Upper lobe of right lung (tissue), 1 donor: ENCODE measurements at places on chromosomes 2 and 18. TPM values are rescaled to one million over a fixed set of nuclear protein-coding genes. Genes with fewer than 3 reads are reported as not detected.

- peak overlapping the region; percentile 76 for H3K4me3 ChIP-seq
- H3K27me3 ChIP-seq: no peaks in the 10 kb centered on the region
- H3K36me3 ChIP-seq: no peaks in the 10 kb centered on the region
Measured at GRCh38 chr18:57801761-57802212, 1.3 kb downstream of the ATP8B1 start.

GRCh38 chr18:35201256-35201931 lies 39.4 kb upstream of the ZNF397 start:
- no peaks in the 10 kb centered on the region for H3K27me3 ChIP-seq
- no peak overlapping the region for H3K4me3 ChIP-seq
- H3K27ac ChIP-seq: no peak overlapping the region
- DNase-seq: no peak
- no peaks in the 10 kb centered on the region for H3K4me1 ChIP-seq

DNA sequence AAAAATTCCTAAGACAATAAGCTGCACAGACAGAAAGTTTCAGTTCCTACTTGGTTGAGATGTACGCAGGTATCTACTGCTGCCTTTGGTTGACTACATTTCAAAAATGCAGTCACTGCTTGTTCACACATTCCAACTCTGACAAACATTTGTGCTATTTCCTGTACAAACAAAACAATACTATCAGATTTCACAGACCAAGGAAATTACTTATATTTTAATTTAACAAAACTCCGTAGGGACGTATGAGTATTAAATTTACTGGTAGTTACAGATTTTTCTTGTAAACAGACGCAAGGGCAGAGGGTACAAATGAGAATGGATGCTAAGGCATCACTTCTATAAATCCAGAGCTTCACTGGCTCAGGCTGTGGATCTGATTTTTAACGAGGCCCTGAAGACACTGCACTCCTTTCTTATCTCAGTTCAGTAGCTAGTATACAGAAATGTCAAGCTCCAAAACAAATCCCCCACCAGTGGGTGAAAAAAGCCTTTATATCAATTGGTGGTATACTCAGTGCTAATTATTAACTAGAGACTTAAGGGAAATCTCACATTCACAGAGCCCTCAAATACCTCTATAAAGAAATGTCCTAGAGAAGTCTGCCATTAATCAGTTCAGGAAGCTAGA lies 31.7 kb upstream of the TTC32 start:
- H3K27me3 ChIP-seq: no peaks in the 10 kb centered on the region
- H3K36me3 ChIP-seq: peaks cover 41% of the 10 kb centered on the region
- H3K27ac ChIP-seq: peak overlapping the region; percentile 4
- no peaks in the 10 kb centered on the region for H3K4me1 ChIP-seq
- no peak overlapping the region for H3K4me3 ChIP-seq

DNA sequence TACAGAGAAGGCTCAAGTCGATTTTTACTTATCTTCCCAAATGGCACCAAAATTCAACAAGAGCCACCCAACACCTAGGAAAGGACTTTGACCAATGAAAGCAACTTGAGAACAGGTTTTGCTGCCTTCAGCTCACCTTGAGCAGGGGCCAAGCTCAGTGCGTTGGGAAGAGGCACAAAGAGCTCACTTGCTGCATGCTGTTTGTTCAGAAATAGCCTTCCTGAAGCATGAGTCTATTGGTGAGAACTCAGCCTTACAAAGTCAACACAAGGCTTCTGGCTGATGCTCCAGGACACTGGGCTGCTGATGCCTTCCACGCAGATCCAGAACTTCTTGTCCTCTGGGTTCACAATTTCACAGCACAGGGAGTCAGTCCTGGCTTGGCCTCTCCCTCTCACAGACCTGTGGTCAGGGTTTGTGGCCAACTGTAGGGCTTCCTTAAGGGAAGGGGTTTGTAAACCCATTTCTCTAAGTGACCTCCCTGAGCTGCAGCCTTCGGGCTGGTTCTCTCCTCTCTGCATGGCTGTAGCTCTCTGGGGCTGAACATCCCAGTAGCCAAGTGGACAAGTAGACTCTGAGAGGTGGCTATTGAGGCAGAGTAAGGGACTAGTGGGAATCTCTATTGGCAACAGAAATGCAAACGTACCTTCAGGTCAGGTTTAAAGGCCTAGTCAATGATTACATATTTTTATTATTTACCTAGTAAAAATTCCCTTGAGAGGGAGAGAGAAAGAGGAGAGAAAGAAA lies 124.7 kb upstream of the GATA6 start:
- no peak for DNase-seq
- H3K27ac ChIP-seq: no peak overlapping the region
- H3K36me3 ChIP-seq: no peaks in the 10 kb centered on the region
- H3K4me1 ChIP-seq: no peaks in the 10 kb centered on the region
- no peaks in the 10 kb centered on the region for H3K27me3 ChIP-seq
- H3K4me3 ChIP-seq: no peak overlapping the region

DNA sequence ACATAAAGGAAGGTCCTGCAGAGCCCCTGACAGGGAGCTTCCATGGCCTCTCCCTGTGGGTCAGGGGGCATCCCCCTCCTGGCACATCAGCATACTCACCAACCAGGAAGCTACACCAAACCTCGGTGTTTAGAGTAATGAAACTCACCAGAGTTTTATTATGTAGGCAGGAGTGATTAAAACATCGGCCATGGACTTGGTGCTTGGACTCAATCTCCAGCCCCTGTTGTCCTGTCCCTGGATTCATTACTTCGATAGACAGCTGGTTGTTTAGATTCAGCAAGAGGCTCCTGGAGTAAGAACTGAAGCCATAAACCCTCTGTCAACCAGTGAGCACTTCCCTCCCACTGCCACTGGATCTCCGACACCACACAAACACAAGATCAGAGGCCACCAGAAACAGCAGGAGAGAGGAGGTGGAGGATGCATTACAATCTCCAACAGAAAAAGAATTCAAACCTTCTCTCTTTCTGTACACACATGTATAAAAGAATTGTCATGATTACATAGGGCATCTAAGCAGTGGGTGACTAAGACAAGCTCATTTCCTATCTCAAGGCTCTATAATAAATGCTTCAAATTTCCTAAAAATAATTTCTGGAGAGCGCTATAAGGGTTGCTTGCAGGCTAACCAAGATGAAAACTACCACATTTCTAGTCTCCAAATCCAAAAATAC lies 27.2 kb downstream of the TBC1D8 start:
- no peak for DNase-seq
- peak overlapping the region; percentile 75 for H3K27ac ChIP-seq
- no peaks in the 10 kb centered on the region for H3K36me3 ChIP-seq
- H3K27me3 ChIP-seq: no peaks in the 10 kb centered on the region

- no peaks in the 10 kb centered on the region for H3K36me3 ChIP-seq
- no peak for DNase-seq
- peaks cover 8% of the 10 kb centered on the region for H3K4me1 ChIP-seq
- peak overlapping the region; percentile 15 for H3K27ac ChIP-seq
- peak overlapping the region; percentile 21 for H3K4me3 ChIP-seq
Measured at GRCh38 chr18:78293940-78294541, 685.6 kb upstream of the SALL3 start.

DNA sequence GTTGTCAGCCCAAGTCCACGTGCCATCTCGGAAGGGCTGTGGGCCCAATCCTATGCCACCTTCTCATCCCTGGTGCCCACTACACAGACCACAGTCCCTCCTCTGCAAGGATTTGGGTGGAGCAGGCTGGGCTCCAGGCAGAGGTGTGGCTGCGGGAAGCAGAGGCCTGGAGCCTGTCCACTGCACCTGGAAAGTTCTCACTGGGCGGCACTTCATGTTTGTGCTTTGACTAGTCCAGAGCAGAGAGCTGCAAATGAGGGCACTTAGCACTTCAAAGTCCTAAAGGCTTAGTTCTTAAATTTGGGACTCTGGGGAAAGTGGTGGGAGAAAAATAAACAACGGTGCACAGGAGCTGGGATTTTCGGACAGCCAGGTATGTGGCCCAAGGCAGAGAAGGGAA lies 308.9 kb upstream of the POU3F3 start:
- no peak for DNase-seq
- H3K27me3 ChIP-seq: no peaks in the 10 kb centered on the region
- no peaks in the 10 kb centered on the region for H3K36me3 ChIP-seq
- no peaks in the 10 kb centered on the region for H3K4me1 ChIP-seq
- H3K4me3 ChIP-seq: no peak overlapping the region
- no peak overlapping the region for H3K27ac ChIP-seq

- H3K36me3 ChIP-seq: no peaks in the 10 kb centered on the region
- DNase-seq: no peak
- H3K4me1 ChIP-seq: peaks cover 11% of the 10 kb centered on the region
- peak overlapping the region; percentile 88 for H3K27ac ChIP-seq
- peak overlapping the region; percentile 86 for H3K4me3 ChIP-seq
Measured at GRCh38 chr18:9707381-9708056, 582 bp upstream of the RAB31 start.

TMEM37 gene
- total RNA-seq: 23.8 TPM

ITGB6 gene
- total RNA-seq: 109 TPM

NOSTRIN gene
- total RNA-seq: 70.0 TPM

ELAC1 gene
- total RNA-seq: 6.8 TPM

HOXD12 gene
- not detected for total RNA-seq

VWA3B gene
- total RNA-seq: 0.17 TPM

HRH4 gene
- 1.7 TPM for total RNA-seq
